ENCODE measurements at places on chromosomes 3 and 15. TPM values are rescaled to one million over a fixed set of nuclear protein-coding genes. Genes with fewer than 3 reads are reported as not detected.

PAK6 gene
- 4.6 TPM for total RNA-seq

CHRM5 gene
- not detected for total RNA-seq

GRCh38 chr15:37929238-37929637, 5.2 kb upstream of the TMCO5A start:
- no peak for ATAC-seq

- peak; percentile 56 for ATAC-seq
Measured at GRCh38 chr3:122942937-122943827, 84.4 kb downstream of the SEMA5B start.

GRCh38 chr15:45126535-45127158, 3.0 kb downstream of the DUOXA1 start:
- ATAC-seq: no peak

DNA sequence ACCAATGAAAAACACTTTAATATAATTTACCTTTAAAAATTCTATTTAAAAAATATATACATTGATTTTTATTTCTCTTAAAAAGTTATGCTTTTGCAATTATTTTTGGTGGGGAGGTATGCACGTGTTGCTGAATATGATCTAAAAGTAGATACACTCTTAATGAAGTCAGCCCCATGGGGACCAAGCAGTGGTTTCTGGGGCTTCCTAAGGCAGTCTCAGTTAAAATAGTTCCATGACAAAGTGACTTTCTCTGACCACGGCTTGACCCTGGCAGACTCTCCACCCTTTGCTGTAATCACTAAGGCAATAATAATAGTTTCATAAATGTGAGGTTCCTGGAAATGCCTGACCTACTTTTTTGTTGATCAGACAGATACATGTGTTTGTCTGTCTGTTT, 50.4 kb downstream of the CCR4 start:
- ATAC-seq: peak; percentile 56

DNA sequence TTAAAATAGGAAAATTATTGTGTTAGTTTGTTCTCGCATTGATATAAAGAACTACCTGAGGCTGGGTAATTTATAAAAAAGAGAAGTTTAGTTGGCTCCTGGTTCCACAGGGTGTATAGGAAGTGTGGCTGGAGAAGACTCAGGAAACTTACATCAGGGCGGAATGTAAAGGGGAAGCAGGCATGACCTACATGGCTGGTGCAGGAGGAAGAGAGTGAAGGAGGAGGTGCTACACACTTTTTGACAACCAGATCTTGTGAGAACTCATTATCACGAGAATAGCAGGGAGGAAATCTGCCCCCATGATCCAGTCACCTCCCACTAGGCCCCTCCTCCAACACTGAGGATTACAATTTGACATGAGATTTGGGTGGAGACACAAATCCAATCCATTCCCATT, 490.7 kb downstream of the RBMS3 start:
- ATAC-seq: no peak

- no peak for ATAC-seq
Measured at GRCh38 chr3:111662012-111662411, 66.9 kb upstream of the ZBED2 start.

DNA sequence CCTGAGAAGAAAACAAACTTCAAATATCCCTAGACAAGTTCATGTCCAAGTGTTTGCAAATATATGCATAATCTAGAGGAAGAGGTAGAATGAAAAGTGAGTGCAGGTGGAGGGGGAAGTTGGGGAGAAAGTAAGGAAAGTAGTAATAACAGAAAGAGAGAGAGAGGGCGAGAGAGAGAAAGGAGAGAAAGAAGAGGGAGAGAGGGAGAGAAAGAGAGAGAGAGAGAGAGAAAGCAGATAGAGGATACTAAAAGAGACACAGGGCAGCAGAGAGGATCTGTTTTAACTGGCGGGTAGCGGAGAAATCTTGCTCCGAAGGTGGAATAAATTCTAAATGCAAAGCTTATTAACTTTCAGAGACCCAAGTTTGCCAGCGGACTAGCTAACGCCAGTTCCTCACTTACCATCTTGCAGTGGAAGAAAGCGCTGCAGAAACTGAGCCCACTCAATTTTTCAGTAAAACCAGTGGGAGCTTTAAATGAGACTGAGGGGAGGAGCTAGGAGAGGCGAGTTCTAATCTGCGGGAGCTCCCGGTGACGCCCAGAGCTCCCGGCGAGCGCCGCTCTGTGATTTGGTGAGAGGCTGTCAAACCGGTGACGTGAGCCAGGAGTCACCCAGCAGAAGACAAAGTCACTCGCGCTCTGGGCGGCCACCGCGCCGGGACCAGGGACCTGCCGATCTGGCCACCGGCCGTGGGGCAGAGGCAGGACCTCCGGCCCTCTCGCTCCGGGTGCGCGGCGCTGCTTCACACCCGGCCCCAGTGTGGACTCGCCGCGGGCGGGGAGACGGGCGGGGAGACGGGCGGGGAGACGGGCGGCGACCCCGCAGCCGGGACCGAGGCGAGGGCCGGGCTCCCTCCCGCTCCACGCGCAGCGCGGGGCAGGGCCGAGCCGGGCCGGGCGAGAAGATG, at the start of gene GMNC:
GMNC (minus strand) TSS at position 486 of the 910 bp plus-strand sequence; CDS start at position 407, 79 bp downstream.
- ATAC-seq: peak; percentile 99

- ATAC-seq: peak; percentile 34
Measured at GRCh38 chr3:172908771-172909270, 158.3 kb downstream of the ECT2 start.

GRCh38 chr3:100560426-100560825, 49.0 kb upstream of the ADGRG7 start:
- ATAC-seq: no peak

GRCh38 chr15:72236381-72237003, 5.5 kb upstream of the PKM start:
- no peak for ATAC-seq

DNA sequence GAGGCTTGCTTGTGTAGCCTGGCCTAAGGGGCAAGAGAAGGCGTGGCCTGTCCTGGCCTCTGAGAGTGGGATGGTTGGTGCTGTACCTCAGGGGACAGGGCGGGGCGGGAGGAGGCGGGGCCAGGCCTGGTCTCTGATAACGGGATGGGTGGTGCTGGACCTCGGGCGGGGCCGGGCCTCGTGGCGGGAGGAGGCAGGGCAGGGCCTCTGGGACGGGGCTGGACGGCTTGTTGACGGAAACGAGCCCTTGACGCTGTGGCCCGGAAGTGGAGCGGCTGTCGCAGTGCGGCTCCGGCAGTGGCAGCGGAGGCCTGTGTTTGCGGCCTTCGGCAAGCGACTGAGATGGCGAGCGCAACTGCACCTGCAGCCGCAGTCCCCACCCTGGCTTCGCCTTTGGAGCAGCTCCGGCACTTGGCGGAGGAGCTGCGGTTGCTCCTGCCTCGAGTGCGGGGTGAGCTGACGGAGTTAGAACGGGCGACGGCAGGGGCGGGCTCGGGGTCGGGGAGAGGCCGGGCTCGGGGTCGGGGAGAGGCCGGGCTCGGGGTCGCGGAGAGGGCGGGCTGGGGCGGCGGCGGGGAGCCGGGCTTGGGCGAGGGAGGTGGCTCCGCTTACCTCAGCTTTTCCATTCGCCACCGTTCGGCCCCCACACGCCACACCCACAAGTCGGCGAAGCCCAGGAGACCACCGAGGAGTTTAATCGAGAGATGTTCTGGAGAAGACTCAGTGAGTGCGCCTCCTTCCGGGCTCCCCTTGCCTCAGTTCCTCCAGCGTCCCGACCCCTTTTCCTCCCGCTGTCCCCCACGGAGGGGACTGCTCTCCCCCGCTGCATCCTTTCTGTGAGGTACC, at the start of gene CCNDBP1:
CCNDBP1 (plus strand) TSS at position 247 of the 846 bp plus-strand sequence; CDS start at position 343, 96 bp downstream.
- ATAC-seq: peak; percentile 96

DNA sequence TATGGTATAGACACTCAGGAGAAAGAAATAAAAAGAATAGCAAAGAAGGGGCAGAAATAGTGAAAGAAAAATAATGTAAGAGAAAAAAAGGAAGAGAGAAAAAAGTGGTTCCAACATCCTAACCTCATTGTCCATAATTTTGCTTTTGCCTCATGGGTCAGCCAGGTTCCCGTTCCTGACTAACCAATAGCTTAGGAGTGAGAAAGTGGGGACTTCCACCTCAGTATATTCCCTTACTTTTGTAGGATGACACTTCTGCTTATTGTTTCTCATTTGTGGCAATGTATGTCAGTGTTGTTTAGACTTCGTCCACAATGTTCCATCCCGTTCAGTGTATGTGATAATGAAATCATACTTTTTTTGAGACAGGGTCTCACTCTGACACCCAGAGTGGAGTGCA, 9.3 kb upstream of the SLC12A8 start:
- no peak for ATAC-seq

- no peak for ATAC-seq
Measured at GRCh38 chr3:52057812-52058495, 1.6 kb upstream of the DUSP7 start.

GRCh38 chr3:135238871-135239614, 444.0 kb downstream of the EPHB1 start:
- ATAC-seq: no peak

- ATAC-seq: no peak
Measured at GRCh38 chr15:97174886-97175540, 785.5 kb upstream of the ARRDC4 start.
